Endothelial cell of umbilical vein (primary cell): ENCODE measurements at places on chromosomes 5 and 9. TPM values are rescaled to one million over a fixed set of nuclear protein-coding genes. Genes with fewer than 3 reads are reported as not detected.

GRCh38 chr9:135416664-135417290 lies 62.8 kb upstream of the PPP1R26 start:
- H3K4me3 ChIP-seq, result no peak overlapping the region
- no peaks in the 10 kb centered on the region for H3K27me3 ChIP-seq

DNA sequence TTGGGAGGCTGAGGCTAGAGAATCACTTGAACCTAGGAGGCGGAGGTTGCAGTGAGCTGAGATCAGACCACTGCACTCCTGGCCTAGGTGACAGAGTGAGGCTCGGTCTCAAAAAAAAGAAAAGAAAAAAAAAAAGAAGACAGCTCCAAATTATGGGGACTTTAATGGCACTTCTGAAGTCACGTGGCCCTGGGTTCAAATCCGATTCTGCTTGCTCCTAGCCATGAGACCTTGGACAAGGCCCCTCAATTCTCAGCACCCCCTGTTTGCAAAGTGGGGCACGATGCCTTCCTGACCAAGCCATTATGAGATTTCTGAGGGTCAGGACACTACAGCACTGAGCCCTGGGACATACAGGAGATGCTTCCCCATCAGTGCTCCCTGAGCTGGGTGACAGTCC lies 1.1 kb upstream of the ENG start:
- H3K4me3 ChIP-seq, result no peak overlapping the region
- H3K36me3 ChIP-seq, result peaks cover 2% of the 10 kb centered on the region
- peak overlapping the region; percentile 63 for H3K27ac ChIP-seq
- H3K4me1 ChIP-seq, result peaks cover 26% of the 10 kb centered on the region
- no peak for DNase-seq

DNA sequence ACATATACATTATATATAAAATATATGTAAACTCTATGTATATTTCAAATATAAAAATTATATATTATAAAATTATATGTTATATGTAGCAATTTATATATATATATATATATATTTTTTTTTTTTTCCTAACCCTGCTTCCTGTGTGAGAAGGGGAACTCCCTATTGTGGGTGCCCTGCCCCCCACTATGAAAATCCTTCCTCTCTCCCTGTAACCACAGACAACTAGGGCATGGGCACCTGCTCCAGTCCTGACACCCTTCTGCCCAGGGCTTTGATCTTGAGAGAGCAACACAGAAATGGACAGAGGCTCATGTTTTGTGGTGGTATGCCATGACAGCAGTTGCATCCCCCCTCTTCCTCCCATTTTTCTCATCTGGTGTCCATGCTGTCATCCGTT lies 148.7 kb upstream of the IL12B start:
- DNase-seq, result no peak
- H3K27me3 ChIP-seq, result no peaks in the 10 kb centered on the region
- no peaks in the 10 kb centered on the region for H3K36me3 ChIP-seq

DNA sequence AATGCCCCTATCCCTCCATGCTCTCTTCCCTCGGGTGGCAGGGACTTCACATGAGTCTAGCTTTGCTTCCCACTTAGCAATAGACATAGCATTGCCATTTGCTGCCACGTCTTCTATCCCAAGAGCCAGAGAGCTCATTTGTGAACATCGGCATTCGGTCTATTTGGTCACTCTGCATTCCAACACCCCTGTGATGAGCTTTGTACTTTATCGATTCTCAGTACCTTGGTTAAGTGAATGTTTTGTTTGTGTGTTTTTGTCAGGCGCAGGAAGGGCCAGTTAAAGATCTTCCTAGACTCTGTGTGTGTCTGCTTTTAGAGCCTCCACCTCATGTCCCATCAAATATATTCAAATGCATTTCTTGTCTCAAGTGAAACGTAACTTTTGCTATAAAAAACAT lies 141.7 kb downstream of the TARS1 start:
- no peaks in the 10 kb centered on the region for H3K4me1 ChIP-seq
- H3K27ac ChIP-seq, result no peak overlapping the region
- no peaks in the 10 kb centered on the region for H3K36me3 ChIP-seq
- peaks cover 2% of the 10 kb centered on the region for H3K27me3 ChIP-seq

DNA sequence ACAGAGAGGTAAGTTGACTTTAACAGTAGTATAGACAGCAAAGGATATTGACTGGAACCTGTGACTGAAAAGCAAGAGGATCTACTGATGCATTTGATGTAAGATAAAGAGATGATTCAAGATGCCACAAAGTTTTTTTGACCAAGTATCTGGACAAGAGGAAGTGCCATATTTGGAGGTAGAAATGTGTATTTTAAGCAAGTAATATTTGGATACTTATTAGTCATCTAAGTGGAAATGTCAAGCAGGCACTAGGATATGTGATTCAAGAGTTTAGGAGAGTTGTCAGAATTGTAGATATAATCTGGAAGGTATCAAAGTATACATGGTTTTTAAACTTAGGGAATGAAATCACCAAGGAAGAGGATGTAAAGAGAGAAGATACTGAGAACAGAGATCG lies 686.1 kb upstream of the CHD1 start:
- H3K27me3 ChIP-seq, result no peaks in the 10 kb centered on the region
- no peak overlapping the region for H3K4me3 ChIP-seq
- no peaks in the 10 kb centered on the region for H3K36me3 ChIP-seq
- no peak overlapping the region for H3K27ac ChIP-seq
- no peaks in the 10 kb centered on the region for H3K4me1 ChIP-seq

- H3K4me1 ChIP-seq, result no peaks in the 10 kb centered on the region
- no peaks in the 10 kb centered on the region for H3K36me3 ChIP-seq
- H3K4me3 ChIP-seq, result no peak overlapping the region
- H3K27ac ChIP-seq, result no peak overlapping the region
- H3K27me3 ChIP-seq, result peaks cover 2% of the 10 kb centered on the region
- no peak for DNase-seq
Measured at GRCh38 chr9:27338527-27338903, 41.6 kb upstream of the EQTN start.

DNA sequence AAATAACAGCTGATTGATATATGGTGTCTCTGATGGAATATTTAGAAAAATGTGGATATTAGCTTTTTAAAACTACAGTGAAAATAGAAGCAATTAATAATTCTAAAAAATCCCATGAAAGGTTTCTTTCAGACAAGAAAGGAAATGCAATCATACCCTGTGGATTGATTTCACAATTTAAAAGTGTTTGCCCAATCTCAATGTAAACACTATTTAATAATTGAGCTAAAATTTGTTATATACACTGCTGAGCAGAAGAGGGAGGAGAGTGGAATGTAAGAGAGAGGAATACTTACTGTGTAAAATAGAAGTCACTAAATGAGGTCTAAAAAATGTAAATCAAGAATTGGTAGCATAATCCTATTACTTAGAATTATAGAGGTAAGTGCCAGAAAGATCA lies 76.9 kb downstream of the FEM1C start:
- H3K27me3 ChIP-seq, result no peaks in the 10 kb centered on the region
- no peak overlapping the region for H3K4me3 ChIP-seq
- H3K27ac ChIP-seq, result no peak overlapping the region
- no peaks in the 10 kb centered on the region for H3K36me3 ChIP-seq

The EQTN gene
- not detected in 2 replicates for polyA plus RNA-seq

The JAKMIP2 gene
- polyA plus RNA-seq, result not detected in 2 replicates

The BHMT gene
- polyA plus RNA-seq, result not detected in 2 replicates

The GRXCR2 gene
- polyA plus RNA-seq, result not detected in 2 replicates

The MLANA gene
- not detected in 2 replicates for polyA plus RNA-seq
